Esophagus squamous epithelium (tissue), 5 donors: ENCODE measurements at places on chromosomes 1 and 21.

GRCh38 chr1:206582971-206583706, 29.1 kb downstream of the EIF2D start:
- no peak for DNase-seq

DNA sequence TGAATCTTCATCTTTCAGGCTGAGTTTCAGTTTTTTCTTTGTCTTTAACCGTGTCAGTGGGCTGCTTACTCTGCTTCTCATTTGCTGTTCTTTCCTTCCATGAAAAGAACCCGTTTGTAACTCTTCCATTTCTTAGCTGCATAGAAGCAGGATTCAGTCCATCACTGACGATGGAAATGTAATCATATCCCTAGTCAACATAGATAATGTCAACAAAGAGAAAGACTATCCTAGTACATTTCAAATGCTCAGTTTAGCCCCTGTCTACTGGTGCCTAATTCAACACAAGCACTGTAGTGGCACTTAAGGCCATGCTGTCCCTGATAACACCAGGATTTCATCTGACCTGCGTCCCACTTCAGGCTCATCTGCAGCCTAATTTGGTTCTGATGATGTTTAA, 376 bp downstream of the GBP1 start:
- no peak for DNase-seq

- DNase-seq, result no peak
Observed at GRCh38 chr1:182995894-182996293, 27.3 kb upstream of the LAMC1 start.

- no peak for DNase-seq
Observed at GRCh38 chr1:212153635-212154034, 118.1 kb downstream of the DTL start.

GRCh38 chr1:245105815-245106410, 48.9 kb upstream of the KIF26B start:
- no peak for DNase-seq

DNA sequence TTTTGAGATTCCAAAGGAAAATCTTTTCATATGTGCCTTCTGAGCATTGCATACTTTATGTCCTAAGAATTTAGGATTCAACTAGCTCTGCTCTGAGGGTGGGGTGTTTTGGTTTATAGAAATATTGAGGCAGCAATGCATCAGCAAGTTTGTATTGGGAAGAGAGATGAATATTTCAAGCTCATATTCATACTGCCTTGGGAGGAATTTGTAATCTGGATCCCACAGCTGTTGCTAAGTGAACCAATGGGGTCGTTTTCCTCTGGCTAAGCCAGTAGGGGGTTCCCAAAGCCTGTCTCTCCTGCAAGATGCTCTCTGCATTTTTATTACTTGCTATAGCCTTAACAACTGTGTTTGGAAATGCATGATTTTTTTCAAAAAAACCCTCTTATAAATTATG, 130.6 kb downstream of the SNX7 start:
- DNase-seq, result no peak

GRCh38 chr1:181647314-181648035, 164.2 kb downstream of the CACNA1E start:
- no peak for DNase-seq

- no peak for DNase-seq
Observed at GRCh38 chr1:7562729-7563605, 208.1 kb upstream of the VAMP3 start.

- no peak for DNase-seq
Observed at GRCh38 chr1:205301842-205302588, 19.5 kb downstream of the NUAK2 start.

DNA sequence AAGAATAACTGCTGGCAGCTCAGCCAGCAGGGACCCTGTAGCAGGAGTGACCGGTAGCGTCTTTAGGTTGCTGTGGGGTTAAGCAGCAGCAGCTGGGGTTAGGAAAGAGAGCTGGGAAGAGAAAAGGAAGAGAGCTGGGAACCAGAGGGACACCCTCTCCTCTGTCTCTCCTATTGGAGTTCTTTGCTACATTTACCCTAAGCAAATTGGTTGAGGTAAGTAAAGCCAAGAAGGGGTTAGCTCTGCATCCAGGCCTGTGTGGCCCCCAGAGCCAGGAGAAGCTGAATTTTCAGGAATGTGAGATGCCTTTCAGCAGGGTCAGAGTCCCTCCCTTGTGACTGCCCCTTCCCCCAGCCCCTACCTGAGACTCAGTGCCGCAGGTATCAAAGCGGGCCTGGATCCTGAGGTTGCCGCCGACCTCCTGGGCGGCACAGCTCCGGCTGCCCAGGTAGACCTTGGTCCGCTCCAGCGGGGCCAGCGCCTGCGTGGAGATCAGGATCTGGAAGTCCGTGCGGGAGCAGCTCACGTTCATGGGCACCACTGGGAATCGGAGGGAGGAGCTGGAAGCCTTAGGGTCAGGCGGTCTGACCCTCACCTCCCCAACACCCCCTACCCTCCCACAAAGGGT, 16.4 kb downstream of the CDCP2 start:
- no peak for DNase-seq

GRCh38 chr1:155379180-155379579, 58.5 kb downstream of the RUSC1 start:
- no peak for DNase-seq

GRCh38 chr21:45292399-45293219, 4.9 kb upstream of the POFUT2 start:
- DNase-seq, result no peak

DNA sequence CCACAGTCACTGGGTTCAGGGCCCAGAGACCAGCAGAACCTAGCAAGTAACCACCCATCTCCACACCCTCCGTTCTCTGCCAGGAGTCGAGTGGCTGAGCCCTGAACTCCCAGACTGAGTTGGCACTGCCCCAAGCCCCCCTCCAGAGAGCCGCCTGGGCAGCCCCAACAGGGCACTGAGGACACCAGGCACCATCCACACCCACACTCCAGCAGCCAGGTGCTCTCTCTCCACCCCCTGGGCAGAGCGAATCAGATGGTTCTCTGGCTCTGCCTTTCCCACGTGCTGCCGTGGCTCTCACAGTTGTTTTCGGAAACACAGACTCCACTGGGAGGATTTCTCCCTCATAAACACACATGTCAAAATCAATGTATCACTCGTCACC, 13.6 kb downstream of the WDR4 start:
- DNase-seq, result no peak

DNA sequence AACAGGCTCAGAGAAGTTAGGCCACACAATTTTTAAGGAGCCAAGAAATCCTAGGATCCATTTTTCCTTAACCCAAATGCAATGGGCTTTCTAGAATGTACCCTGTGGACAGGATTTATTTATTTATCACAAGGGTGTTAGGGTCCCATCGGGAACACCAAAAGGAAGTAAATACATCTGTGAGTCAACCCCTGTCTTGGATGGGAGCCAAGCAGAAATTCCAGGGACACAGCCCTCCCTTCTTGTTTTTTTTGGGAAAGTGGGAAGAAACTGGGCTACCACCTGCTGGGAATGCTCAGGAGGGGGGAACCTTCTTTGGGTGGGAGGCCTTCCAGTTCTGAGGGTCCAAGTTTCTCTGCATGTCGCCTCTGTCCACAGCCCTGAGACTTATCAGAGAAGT, 1.3 kb downstream of the CRNN start:
- no peak for DNase-seq

DNA sequence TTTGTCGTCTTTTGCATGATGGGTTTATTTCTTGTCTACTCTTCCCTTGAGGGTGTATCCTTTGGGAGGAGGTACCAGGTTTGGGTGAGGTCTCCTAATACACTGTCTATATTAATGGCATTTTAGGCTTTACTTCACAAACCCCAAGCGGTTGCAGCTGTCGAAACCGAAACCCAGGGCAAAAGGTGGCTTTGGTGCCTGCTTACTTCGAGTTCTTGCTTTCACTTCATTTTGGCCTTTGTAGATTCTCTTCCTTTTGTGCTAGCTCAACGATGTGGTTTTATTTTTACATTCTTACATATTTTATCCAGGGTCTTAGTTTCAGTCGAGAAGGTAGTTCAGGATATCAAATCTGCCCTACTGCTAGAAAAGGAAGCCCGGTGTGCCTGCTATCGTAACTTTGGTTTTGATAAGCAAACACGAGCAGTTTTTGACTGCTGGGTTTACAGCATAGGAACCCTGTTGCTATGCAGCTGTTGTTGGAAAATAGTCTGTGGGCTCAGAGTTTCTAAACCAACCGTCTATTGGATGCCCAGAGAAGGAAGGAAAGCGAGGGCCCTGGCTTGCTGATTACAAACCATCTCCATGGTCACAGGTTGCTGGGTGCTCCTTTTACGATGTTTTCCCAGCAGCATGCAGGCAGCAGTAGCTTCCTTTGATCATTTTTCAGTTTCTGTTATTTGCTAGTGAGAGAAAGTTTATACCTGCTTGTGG, 9.8 kb upstream of the TSPAN2 start:
- DNase-seq, result no peak
